Astrocyte of the hippocampus (primary cell): ENCODE measurements at places on chromosomes 7 and 10.

DNA sequence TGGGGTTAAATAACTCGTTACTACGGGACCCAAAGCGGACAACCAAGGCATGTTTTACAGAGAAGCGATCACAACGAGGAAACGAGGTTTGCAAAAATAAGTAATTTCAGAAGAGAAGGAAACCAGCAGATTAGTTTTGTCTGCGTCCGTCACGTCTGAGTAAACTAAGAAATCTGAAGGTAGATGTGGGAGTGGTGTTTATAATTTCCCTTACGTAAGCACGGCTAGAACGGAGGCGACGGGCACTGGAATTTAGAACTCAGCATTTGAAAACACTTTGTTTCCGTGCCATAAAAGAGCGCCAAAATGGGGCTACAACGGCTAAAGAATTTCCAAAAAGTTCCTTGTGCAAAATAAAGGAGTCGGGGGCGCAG lies 718 bp upstream of the UMAD1 start:
- peak; percentile 49 for DNase-seq

- DNase-seq, result no peak
Measured at GRCh38 chr7:129887865-129888264, 64.9 kb downstream of the UBE2H start.

DNA sequence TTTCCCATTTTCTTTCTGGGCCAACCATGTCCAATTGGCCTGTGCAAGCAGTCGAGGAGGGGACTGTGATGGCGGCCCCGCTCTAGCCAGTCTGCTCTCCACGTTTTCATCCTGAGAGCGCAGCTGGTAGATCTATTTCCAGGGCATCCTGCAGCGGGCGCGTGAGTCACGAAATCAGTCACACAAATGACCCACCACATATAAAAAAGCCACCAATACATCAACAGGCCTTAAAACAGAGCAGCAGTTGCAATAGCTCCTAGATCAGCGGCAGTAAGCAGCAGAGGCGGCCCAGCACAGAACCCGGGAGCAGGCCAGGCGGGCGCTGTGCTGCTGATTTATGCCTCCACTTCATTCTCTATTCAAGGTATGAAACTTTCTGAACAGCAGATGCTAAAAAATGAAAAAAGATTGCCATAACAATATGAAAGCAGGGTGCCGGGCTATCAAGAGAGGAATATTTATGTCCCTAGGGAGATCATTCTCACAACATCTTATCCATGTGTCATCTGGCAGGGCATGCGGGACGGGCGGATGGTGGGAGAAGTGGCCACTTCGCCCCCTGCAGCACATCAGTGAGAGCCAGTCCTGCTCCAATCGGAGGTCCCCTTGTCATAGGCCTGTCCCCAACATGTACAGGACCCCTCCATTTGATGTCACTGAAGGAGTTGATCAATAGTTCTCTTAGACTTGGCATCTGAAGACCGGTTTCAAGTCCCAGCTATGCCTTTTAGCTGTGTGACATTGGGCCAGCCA lies 98.0 kb upstream of the GPR26 start:
- no peak for DNase-seq

- no peak for DNase-seq
Measured at GRCh38 chr10:133125901-133126300, 34.1 kb upstream of the KNDC1 start.

DNA sequence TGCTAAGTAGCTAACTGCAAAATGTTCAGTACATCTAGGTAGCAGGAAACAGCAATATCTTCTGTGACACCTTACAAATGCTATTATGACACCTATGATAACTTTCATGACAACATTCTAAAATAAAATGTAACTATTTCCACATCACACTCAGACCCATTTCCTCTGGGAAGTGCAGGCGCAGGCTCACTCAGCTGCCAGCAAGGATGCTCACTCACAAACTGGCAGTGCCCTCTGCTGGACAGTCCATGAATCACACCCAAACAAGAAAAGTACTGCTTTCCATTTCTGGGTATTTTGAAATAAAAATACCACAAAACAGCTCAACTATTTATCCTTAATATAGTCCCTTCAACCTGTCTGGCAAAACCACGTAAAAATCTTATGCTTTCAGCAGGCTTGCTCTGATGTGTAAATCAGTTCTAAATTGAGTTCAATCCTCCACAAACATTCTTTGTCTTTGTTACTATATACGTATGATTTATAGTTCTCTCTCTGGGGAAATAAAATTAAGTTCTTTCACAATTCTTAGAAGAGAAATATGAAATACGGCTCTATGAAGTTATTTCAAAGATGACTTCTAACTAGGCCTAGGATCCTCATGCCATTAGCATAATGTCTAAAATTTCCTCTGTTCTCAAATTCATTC lies 176.6 kb downstream of the PARD3 start:
- DNase-seq, result peak; percentile 90

DNA sequence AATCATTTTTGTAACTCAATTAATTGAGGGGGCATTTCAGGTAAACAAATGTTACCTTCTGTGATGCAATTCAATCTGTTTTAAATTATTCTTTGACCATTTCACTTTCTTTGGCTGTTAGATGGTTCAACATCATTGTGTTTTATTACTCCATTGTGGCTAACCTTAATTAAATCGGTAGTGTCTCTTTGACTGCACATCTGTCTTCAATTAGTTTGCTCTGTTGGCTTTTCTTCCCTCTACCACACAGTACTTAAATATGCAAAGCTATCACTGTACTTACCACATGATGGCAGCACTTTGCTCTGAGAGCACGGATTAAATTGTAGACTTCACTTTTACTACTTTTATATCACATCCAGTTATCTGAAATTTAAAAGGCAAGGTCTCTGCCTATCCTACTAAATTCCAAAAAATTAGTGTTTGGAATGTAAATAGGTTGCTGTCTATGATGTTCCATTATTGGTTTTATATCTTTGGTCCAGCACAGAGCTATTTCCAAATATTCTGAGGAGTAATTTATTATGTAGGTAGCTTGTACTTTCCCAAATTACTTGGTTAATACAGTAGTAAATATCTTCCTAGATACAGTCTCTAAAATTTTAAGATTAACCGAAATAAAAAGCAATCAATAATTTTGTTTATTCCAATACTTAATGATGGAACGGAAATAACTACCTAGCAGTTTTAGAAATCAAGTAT lies 352.0 kb downstream of the PCLO start:
- DNase-seq, result peak; percentile 81

- DNase-seq, result peak; percentile 50
Measured at GRCh38 chr10:28841625-28842024, 164.3 kb downstream of the BAMBI start.

- DNase-seq, result no peak
Measured at GRCh38 chr10:27100813-27101347, 586 bp upstream of the ANKRD26 start.

DNA sequence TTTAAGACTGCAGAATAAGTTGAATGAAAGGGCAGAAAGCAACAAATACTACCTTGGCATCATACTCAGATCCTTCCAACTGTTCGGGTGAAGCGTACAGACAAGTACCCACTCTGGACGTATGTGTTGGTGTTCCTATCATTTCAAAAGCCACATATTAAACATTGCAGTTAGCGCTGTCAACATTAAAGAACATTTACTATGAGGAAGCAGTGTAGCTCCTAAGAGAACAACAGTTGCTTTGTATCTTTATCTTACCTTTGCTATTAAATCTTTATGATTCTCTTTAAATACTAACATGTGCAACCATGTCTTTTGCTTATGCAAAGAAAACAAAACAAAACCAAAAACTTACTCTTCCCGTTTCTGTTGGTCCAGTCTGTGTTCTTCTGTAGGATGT lies 2.6 kb upstream of the ANKRD61 start:
- DNase-seq, result no peak

DNA sequence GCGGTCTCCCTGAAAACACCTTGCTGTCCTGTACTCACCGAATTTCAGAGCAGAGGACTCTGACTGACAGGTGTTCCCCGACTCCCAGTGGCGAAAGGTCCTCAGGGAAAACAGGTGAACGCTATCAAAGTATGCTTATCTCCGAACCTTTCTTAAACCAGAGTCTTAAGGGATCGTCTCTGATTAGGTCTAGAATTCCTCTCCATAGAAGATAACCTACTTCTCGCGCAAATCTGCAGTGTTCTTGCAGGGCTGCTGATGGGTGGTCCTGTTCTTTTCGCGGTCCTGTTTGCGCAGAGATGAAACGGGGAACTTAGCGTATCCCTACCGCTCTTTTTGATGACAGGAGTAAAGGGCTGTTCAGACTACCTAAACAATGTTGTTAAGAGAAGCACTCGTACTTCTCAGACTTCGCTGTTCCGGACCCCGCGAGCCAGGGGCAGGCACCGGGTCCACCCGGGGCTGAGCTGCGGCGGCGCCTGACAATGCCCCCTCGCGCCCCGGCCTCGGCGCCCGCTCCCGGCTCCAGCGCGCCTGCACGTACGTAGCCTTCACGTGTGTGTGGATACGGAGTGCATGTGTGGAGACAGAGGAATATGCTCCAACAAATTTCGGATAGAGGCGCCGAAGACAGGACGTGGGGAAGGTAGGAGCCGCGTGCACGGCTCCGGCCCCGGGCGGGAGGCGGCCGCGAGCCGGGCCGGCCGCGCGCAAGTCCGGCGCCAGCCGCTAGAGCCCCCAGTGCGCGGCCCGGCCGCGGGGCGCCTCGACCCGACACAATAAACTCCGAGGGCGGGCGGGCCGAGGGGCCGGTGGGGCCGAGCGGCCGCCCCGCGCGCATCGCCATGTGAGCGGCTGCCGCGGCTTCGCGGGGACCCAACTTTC lies 766 bp upstream of the ZMYND11 start:
- DNase-seq, result peak; percentile 71

DNA sequence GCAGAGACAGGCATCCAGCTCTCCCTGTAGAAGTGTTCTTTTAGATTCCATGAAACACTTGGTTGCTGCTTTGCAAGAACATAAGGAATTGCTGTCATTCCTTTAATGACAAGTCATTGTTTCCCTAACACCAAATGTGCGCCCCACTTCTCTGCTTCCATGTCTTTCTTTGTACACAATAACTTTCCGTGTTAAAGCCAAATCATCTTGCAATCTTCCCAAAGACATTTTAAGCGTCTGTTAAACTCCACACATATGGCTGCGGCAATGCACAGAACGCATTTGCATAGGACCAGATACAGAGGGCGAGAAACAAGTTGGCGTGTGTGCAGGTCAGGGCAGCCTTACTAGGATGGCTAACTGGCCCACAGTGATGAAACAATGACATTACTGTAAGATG lies 399.3 kb upstream of the PRKCQ start:
- DNase-seq, result no peak

GRCh38 chr7:131057015-131057793 lies 270.5 kb upstream of the MKLN1 start:
- DNase-seq, result peak; percentile 76

DNA sequence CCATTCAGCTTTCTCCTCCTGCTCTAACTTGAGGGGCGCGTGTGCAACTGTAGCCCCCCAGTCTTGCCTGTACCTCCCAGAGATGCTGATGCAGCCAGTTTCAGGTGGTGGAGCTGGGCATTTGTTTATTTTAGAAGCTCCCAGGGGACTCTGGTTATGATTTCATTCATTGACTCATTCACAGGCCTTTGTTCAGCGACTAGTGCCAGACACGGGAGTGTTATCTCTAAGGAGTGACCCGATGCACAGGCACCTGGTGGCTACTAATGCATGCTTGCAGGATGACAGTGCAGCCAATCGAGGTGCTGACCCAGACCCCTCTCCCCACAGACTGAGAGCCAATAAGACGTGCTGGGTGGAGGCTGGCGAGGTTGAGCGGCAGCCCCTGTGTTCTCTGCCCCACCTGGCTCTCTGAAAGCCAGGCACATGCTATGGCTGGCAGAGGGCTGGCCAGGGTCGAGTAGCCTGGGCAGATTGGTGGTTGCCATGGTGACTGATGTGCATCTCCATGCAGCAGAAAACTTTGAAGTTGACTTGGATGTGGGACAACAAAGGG lies 19.7 kb upstream of the SLC18A2 start:
- peak; percentile 43 for DNase-seq

GRCh38 chr10:32197423-32197822 lies 141.2 kb upstream of the KIF5B start:
- DNase-seq, result no peak

DNA sequence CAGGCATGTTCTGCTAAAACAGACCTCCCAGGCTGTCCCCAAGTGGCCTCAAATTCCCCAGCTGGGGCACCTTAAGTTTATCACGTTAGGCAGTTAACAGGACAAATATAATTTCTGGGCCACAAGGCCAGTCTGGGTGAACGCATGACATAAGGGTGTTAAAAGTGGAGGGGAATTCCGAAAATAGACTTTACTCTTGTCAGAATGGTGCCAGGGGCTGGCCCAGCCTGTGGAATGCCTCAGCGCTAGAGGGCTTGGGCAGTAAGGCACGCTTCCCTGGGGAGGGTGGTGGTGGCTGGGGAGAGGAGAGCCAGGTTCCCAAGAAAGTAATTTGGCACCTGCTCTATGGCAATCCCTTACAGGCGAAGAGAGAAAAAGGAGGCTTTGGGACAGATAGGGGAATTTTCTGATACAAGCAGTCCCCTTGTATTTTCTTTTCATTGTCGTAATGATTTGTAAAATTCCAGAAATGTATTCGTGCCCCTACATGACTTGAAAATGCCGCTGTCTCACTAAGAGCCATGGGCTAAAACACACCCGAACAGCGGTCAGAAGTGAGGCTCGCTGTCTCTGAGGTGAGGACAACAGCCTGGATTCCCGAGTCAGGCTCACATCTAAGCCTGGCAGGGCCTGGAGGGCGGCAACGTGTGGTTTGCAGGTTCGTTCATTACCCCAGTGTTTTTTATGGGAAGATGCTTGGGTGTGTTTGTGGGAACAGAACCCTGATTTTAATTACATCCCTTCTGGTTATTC lies 463.2 kb upstream of the GALNT17 start:
- DNase-seq, result peak; percentile 25
